ENCODE measurements at places on chromosomes 4 and X.
A peak's percentile ranks its signal among the peaks of the same experiment; 100 is the strongest.

GRCh38 chr4:11746734-11747133 lies 318.0 kb upstream of the HS3ST1 start:
- DNase-seq, result no peak

DNA sequence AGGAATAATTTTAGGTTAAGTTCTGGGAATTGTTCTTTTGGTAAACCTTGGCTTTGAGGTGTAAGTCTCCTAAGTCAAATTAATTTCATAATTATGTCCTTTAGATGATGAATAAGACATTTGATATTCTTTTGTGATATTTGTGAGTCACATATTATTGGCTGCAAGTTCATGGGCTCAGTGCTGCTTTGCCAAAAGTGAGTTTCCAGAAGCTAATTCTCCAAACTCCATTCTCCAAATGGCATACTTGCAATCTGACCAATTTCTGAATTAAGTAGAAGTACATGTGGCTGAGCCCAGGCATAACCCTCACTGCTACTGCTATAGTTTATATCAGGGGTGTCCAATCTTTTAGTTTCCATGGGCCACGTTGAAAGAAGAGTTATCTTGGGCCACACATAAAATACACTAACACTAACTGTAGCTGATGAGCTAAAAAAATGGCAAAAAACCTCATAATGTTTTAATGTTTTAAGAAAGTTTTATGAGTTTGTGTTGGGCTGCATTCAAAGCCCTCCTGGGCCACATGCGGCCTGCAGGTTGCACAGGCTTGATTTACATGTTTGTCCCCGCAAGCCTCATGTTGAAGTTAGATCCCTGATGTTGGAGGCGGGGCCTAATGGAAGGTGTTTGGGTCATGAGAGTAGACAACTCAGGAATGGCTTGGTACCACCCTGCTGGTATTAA lies 196.1 kb downstream of the ZNF330 start:
- DNase-seq, result no peak

DNA sequence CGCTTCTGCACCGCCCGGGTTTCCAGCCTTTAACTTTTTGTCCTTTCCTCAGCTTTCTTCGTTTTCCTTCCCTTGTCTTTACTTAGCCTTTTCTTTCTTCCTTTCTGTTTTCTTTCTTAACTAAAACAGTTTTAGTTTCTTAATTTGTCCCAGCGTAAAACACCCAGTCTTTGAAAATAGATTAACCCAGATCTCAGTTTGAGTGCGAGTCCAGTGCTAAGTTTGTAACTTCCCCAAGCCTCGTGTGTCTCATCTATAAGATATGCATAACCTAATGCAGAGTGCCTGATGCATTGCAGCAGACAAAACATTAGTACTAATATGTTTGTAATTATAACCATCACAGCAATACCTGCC lies 460 bp upstream of the GEMIN8 start:
- DNase-seq, result no peak

- no peak for DNase-seq
Measured at GRCh38 chrX:20173856-20174255, 32.2 kb upstream of the EIF1AX start.

DNA sequence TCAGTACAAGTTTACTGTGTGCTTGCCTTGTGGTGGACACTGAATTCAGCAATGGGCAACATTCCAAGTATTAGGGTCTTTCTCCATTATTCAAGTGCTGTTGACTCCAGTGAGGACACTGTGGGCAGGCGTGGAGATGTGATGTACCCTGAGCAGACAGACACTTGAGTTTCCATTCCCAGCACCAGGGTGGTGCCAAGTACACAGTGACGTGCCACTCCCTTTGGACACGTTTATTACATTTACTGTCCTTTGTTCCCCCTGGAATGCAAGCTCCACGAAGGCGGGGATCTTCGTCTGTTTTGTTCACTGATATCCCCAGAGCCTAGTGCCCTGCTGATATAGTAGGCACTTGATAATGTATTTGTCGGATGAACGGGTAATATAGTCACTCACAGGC lies 130.6 kb upstream of the STX18 start:
- no peak for DNase-seq

DNA sequence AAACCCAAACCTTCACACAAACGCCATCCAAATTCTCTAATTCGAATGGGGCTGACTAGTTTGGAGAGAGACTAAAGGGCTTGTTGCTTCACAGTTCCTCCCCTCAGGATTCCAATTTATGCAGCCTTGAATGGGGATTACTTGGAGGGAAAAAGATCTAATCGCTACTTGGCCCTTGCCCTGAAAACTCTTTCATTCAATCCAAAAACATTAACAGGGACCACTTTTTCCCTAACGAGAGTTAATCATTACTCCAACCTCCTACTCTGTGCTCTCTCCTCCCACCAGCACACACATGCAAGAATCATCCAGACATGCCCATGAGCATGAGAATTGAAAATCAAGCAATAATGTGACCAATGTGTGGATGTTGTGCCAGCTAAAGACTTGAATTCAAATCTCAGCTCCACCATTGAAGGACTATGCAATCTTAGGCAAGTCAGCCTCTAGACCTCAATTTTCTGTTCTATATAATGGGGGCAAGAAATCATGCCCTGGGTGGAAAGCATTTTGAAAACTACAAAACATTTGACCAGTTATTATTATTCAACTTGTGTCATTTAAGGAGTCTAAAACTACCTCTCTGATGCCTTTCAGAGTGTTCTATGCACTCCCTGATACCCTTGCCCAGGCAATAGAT lies 34.3 kb upstream of the GPC3 start:
- no peak for DNase-seq

DNA sequence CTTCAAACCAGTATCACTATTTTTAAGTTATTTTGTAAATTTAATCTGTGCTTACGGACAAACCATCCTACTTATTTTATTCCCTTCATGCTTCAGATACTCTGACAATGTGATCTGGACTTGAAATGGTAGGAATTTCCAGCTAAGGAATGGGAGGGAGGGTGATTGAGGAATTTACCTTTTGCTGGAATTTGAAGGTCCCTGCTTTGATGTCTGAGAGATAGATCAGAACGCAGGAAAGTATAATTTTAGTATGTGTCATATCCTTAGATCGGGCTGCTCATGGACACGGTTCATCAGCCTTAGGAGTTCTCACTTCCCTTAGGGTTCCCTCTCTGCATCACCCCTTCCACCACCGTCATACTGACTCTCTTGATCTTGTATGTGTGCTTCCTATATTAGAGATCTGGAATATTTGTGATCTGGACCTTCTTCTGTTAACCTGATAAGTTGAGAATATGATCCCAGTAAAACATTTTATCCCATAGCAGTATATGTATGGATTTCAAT lies 16.8 kb downstream of the OCRL start:
- no peak for DNase-seq

GRCh38 chrX:69808375-69808774 lies 192.5 kb downstream of the EDA start:
- no peak for DNase-seq

DNA sequence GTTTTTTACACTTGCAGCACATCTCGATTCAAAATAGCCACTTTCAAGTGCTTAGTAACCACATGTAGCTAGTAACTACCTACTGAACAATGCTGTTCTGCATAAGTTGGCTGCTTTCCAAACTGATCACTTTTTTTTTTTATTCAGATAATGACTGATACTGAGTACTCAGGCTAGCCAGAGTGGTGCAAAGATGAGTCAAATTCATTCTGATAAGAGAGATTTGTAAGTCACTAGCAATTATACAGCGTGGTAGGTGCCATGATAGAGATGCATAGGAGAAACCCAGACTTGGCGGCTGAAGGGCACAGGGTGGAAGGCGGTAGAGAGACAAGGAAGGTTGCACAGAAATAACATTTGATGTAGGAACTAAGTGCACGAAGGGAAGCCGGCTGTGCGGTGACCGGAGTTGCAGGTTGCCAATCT lies 357 bp upstream of the IGBP1 start:
- no peak for DNase-seq

DNA sequence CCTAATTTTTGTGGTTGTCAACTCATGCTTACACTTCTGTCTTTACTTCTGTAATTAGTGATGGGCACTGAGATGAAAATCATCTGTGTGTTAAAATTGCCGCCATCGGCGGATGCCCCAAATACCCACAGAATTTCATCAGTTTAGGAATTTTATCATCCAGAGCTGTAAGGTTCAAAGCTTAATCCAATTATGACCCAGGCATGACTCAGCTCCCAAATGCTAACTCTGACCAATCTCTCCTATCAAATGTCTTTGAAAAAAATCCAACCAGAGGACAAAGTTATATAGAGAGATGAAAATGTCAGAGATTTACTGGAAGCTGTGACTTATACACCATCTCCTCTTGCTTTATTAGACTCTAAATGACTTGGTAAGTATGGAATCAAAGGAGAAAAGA lies 1048.7 kb upstream of the PRKX start:
- DNase-seq, result no peak

GRCh38 chrX:12301288-12301687 lies 163.0 kb downstream of the FRMPD4 start:
- no peak for DNase-seq

DNA sequence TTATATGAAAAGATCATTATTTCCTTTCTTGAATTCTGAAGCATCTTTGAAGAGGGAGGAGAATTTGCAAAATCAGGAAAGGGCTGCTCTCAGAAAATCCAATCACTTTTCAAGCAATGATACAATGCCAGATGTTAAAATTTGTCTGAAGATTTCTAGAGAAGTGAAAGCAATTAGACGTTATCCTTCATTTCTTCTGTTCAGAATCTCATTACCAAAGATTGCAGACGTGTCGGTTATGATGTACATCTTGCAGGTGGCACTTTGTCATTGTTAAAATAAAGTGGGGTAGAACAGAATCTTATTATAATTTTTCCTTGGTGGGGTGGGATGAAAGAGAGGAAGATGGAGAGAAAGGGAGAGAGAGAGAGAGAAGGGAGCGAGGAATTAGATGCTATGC lies 296.4 kb upstream of the STS start:
- DNase-seq, result no peak

DNA sequence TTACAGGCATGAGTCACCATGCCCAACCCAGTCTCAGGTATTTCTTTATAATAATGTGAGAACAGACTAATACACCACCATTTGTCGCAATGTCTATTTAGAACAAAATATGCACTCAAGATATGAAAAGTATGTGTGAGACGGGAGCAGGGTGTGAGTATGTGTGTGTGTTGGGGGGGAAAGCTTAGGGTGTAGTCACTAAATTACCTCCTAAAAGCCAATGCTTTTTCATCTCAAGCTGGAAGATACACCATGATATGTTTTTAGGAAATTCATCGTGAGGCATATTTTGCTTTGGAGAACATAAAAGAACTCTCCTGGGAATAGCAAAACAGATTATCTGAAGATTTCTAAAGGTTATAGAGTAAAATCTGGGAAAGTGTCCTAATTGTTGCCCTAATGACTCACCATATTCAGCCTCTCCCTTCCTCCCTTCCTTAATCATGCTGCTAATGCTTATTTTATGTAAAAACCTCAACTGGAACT lies 262.7 kb downstream of the PDHA2 start:
- no peak for DNase-seq

DNA sequence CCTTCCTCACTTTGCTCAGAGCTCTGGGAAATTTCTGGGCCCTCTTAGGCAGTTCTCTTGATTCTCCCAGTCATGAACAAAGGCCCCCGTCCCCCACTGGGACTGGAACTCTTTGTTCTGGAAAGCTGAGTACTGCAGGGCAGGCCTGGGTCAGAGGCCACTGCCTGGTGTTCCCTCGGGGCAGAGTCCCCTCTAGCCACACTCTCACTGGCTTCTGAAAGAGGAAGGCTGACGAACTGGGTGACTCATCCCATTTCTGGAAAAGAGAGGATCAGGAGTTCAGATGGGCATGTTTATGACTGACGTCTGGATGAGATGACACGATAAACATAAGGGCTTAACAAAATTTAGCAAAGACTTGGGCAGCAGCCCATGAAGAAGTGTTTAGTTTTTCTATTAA lies 47.7 kb downstream of the DDX3X start:
- DNase-seq, result no peak

- DNase-seq, result no peak
Measured at GRCh38 chr4:147015491-147015890, 69.8 kb upstream of the TTC29 start.

GRCh38 chr4:152273343-152273742 lies 262.5 kb downstream of the FBXW7 start:
- DNase-seq, result no peak

DNA sequence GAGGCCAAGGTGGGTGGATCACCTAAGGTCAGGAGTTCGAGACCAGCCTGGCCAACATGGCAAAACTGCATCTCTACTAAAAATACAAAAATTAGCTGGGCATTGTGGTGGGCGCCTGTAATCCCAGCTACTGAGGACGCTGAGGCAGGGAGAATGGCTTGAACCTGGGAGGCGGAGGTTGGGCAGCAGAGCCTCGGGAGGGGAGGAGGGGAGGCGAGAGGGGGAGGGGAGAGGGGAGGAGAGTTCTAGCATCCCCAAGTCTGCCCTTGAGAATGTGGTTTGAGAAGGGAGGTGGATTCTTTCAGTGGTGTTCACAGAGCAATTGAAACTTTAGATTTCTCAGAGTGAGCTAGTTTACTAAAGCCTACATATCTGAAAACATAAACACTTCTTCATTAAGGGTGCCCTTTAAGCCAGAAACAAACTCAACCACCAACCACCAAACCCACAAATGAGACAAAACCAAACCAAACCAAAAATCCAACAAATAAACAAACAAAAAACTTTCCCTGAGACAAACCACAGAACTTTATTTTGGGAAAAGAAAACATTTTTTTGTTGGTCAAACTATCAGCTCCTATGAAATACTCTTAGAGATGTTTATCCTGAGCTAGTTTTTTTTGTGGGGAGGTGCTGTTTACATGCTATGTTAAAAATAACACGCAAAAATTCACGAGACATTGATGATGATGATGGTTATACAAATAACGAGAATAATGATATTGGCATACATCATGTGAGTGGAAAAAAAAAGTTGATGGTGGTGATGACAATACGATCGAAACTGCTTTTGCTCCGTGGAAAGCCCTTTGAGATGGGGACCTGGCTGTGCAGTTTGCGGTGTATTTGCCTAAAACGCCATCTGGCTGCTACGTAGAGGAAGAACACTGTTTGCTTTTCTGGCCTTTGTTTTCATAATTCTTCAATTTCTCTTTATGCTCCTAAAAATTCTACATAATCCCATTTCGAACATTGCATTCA lies 98.2 kb upstream of the PRKX start:
- DNase-seq, result peak; percentile 7

GRCh38 chrX:113954297-113954696 lies 629.6 kb upstream of the HTR2C start:
- DNase-seq, result no peak

- no peak for DNase-seq
Measured at GRCh38 chr4:183666088-183666487, 7.0 kb downstream of the TRAPPC11 start.

- DNase-seq, result no peak
Measured at GRCh38 chrX:43479850-43480249, 176.2 kb upstream of the MAOA start.

GRCh38 chrX:39145859-39146258 lies 344.6 kb downstream of the MID1IP1 start:
- DNase-seq, result no peak

DNA sequence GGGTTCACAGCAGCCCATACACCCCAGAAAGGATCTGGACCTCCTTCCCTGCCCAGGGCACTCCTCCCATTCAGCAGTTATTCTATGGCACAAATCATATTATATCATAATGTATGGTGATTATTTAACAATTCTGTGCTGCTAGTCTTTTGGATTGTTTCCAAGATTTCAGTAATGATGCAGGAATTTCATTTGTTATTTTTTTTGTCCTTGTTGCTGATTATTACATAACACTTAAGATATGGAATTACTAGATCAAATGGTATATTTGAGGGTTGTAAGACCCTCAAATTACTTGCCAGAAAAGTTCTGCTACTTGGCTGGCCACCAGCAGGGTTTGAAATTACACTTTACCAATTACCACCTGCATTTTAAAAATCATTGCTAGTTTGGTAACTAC lies 36.4 kb downstream of the QDPR start:
- DNase-seq, result no peak

Measured in NCI-H446 (cell line).